KG1 (cell line): ENCODE measurements at places on chromosomes 16 and 17.

- DNase-seq, result no peak
These were observed 7.3 kb upstream of the CPHXL start for GRCh38 chr16:75733305-75734211.

DNA sequence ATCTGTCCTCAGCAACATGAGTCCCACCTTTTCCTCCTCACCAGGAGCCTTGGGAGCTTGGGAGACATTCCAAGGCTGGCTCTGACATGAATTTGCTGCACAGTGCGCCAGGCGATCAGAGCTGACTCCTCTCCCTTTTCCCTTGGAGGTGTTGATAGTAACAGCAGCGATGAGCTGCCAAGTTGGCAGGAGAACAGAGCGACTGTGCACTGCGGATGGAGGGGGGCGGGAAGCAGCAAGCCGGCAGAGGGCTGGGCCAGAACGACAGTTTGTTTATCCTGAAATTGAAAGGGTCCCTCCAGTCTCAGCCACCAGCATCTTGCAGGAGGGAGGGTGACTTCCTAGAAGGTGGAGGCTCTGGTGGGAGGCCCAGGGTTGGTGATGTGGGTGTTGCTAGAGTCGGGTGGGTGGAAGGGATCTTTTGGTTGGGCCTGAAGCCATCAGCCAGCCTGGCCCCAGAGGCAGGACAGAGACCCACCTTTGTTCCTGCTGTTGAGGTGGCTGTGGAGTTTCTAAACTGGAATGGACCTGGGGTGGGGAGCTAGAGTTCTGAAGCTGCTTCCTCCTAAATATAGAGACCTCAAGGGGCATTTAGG, 22.5 kb upstream of the DYNLL2 start:
- no peak for DNase-seq

DNA sequence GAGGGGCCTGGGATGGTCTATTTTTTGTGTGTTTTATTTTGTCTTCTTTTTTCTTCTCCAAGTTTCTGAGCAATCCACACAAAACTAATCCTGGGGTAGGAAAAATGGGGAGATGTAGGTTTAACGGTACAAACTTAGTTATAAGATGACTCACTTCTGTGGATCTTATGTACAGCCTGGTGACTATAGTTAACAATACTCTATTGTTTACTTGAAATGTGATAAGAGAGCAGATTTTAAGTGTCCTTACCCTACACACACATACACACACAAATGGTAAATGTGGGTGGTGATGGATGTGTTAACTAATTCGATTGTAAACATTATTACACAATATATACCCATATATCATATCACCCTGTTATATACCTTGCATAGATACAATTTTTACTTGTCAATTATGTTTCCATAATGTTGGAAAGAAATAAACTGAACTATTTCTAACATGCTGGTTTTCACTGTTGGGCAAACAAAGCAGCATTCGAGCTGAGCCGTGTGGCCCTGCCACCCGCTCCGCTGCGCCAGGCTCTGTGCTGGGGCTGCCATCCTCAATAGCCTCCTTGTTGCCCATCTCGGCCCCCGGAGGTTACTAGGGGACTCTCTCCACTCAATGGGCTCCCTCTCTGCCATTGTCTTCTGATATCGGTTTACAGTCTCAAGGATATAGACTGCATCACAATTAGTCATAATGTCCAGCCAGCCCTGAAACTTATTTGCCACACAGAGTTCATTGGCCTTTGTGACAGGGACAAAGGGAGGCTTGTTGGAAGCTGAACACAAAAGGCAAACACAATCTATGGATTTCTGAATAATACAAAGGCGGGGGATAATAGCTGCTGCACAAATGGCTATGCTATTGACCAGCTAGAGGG, 380.3 kb upstream of the MAF start:
- no peak for DNase-seq

- DNase-seq, result no peak
These were observed 15.0 kb downstream of the TMEM92 start for GRCh38 chr17:50289278-50289677.

DNA sequence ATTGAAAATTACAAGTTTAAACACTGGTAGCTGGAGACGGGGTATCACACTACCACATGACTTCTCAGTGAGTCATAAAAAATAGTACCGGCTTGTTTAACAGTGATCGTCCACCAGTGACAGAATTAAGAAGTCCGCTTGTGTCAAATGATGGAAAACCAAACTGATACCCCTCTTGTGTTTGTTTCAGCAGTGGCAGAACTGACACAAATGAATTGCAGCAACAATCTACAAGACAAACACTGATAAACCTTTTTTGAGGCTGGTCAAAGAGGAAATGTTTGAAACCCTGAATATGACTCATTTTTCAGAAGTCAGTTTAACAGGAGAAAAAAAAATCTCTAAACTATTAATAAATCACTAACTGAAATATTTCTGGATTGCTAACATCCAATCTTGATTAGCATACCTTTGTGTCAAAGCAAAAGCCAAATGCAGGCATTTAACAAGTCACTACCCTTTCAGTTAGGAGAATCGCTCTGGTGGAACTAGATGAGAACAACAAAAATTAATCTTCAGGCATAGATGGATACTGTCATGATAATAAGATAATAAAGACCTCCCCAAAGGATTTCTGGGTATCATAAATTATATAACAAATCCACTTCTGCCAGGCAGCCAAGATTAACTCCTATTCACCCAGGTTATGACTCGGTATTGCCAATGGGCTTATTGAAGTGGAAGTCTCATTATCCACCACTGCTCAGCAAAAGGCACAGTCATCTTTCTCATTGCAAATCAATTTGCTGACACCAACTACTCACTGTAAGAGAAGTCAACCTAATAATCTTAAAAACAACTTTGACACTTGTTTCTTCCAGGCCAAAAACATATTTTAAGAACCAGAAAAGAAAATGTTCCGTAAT, 20.8 kb downstream of the DCUN1D3 start:
- DNase-seq, result no peak

DNA sequence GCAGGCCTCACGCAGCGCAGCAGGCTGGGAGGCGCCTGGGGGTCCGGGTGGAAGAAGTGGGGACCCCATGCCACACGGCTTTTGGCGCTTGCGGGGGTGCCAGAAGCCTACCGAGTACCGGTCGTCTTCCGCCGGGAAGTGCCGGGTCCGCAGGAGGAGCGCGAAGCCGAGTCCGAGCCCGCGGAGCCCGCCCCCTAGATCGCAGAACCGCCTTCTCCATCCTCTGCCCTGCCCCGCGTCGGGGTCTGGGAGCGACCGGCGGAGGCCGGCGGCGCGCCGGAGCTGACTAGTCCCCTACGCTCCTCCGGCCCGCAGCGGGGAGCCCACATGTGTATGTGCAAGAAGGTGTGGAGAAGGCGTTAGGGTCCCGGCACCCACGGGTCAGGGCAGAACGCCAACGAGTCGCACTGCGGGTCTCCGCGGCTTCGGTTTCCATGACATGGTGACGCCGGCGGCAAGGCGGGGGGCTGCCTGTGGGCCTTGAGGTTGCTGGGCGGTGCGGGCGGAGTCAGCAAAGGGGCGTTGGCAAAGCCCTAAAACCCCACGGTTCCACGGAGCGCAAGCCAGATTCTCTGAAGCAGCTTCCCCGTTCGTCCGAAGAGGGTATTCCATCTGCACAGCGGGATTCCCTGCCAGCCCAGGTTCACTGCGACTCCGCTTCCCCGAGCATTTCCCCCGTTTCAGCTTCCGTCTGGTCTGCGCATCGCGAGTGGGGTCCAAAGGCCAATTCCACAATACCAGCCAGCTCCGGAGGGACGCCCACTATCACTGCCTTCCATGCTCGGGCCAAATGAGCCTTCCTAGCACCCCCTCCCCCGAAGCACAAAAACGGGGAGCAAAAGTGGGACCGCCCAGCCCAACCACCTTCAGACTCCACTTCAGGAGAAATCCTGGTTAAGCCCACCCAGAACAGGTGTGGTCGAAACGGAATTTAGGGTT, 2.3 kb upstream of the LHX1 start:
- no peak for DNase-seq

- DNase-seq, result no peak
These were observed 8.4 kb downstream of the FBXO47 start for GRCh38 chr17:38958756-38959155.
